ENCODE measurements at places on chromosomes 5 and 9.

- DNase-seq: no peak
Observed at GRCh38 chr9:12774861-12775678, at the start of gene LURAP1L. Gene LURAP1L, plus strand, starts transcription at chr9:12775020. Its CDS starts 696 bp downstream, at chr9:12775716.

- DNase-seq: no peak
Observed at GRCh38 chr5:109448838-109449237, 39.1 kb upstream of the PJA2 start.

GRCh38 chr5:36944607-36945225 lies 68.1 kb downstream of the NIPBL start:
- peak; percentile 55 for DNase-seq

DNA sequence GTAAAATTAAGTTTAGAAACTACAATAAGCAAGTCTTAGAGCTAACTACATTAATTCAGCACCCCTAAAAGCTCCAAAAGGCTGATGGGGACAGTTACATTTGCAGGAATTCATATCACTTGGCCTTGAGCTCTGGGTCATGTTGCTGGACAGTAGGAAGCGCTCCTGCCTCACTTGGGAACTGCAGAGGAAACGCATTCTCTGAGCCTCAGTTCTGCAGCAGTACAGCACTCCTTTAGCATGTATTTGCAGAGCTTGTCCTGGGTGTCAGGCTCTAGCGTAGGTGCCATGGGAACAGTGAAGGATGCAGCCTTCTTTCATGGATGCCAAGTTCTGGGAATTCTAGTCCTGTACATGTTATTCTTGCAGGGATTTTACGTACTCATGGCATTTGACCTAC lies 710.4 kb downstream of the IRX1 start:
- no peak for DNase-seq

DNA sequence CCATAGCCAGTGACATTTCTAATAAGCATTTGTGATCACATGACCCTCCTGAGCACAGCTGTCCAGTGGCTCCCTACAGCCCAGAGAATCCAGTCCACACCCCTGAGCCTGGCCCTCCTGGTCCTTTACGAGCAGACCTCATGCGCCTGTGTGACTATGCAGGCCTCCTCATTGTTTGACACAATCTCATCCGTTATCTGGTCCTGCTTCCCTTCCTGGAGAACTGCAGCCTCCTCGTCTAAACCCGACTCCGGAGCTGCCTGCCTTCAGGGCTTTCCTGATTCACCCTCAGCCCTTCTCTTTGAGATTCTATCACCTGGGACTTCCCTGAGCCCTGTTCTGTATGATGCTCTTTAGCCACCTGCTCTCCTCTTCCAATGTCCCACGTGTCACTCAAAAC lies 79.7 kb downstream of the GPR21 start:
- DNase-seq: no peak

DNA sequence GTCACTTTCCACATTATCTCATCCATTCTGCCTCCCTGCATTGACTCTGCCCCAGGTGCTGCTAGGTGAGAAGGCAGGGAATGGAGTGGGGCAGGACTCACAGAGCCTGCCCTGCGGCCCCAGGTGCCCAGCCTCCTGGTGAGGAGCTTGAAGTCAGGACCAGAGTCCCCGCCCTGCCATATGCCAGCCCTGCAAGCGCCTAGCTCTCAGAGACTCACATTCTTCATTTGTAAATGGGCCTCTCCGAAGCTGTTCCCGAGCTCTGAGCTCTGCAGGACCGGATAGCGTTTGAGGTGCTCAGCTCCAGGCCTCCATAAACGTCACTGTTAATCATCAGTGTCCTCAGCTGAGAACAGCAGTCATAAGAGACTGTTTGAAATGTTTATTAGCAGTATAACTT lies 75.1 kb upstream of the STXBP1 start:
- DNase-seq: no peak
